ENCODE measurements at places on chromosomes 3 and 15. TPM values are rescaled to one million over a fixed set of nuclear protein-coding genes. Genes with fewer than 3 reads are reported as not detected.

- H3K4me1 ChIP-seq = no peaks in the 10 kb centered on the region
- no peaks in the 10 kb centered on the region for H3K27me3 ChIP-seq
Measured at GRCh38 chr3:22361521-22361920, 610.5 kb upstream of the ZNF385D start.

- H3K4me1 ChIP-seq = no peaks in the 10 kb centered on the region
- H3K36me3 ChIP-seq = no peaks in the 10 kb centered on the region
- no peaks in the 10 kb centered on the region for H3K27me3 ChIP-seq
- H3K4me3 ChIP-seq = no peak overlapping the region
Measured at GRCh38 chr15:85831415-85832113, 36.8 kb upstream of the KLHL25 start.

DNA sequence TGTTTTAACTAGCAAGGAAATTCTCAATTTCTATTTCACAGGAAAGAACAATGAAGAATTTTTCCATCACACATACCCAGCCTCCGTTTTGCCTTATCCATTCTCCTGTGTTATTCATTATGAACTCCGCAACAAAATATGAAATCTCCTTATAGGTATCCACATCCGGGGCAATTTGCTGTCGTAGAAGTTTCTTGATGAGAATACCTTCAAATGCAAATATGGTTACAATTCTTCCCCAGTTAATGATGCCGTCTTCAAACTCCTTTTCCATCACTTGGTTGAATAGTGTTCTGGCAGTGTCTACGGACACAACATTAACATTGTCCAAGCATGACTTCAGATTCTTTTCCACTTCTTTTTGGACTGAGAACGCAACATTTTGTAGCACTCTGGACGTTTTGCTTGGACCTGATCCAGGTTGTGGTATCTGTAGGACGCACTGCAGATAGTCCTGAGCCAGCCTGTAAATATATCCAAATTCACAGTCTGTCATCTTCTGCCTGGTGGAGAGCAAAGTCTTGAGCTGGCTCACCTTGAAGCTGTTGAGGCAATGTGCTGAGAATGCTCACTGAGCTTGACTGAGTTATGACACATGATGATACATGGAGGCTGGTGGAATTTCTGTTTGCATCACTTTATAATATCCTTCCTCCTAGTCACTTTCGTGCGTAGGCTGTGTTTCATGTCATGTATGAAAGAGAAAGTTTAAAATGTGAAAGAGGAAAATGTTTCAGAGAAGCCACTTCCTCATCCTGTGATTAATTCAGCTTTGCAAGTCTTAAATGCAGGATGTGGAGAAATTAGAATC is at the start of gene BCL2A1:
Gene BCL2A1, minus strand, starts transcription at position 573 of the 811 bp plus-strand sequence. Its CDS starts 77 bp downstream, at position 496.
- DNase-seq = peak; percentile 44
- H3K27ac ChIP-seq = peak within 1 kb of the TSS; percentile 72
- H3K4me3 ChIP-seq = peak within 1 kb of the TSS; percentile 59
- no peaks in the 10 kb centered on the region for H3K27me3 ChIP-seq
- peaks cover 26% of the 10 kb centered on the region for H3K4me1 ChIP-seq

- no peaks in the 10 kb centered on the region for H3K27me3 ChIP-seq
- DNase-seq = no peak
- no peaks in the 10 kb centered on the region for H3K36me3 ChIP-seq
- no peaks in the 10 kb centered on the region for H3K4me1 ChIP-seq
Measured at GRCh38 chr15:100900795-100901169, 18.4 kb upstream of the LRRK1 start.

Gene GPR27
- 1.1 TPM for total RNA-seq

- H3K27ac ChIP-seq = no peak overlapping the region
- H3K27me3 ChIP-seq = no peaks in the 10 kb centered on the region
- H3K36me3 ChIP-seq = peaks cover 18% of the 10 kb centered on the region
Measured at GRCh38 chr3:16255326-16255725, 9.4 kb downstream of the DPH3 start.

DNA sequence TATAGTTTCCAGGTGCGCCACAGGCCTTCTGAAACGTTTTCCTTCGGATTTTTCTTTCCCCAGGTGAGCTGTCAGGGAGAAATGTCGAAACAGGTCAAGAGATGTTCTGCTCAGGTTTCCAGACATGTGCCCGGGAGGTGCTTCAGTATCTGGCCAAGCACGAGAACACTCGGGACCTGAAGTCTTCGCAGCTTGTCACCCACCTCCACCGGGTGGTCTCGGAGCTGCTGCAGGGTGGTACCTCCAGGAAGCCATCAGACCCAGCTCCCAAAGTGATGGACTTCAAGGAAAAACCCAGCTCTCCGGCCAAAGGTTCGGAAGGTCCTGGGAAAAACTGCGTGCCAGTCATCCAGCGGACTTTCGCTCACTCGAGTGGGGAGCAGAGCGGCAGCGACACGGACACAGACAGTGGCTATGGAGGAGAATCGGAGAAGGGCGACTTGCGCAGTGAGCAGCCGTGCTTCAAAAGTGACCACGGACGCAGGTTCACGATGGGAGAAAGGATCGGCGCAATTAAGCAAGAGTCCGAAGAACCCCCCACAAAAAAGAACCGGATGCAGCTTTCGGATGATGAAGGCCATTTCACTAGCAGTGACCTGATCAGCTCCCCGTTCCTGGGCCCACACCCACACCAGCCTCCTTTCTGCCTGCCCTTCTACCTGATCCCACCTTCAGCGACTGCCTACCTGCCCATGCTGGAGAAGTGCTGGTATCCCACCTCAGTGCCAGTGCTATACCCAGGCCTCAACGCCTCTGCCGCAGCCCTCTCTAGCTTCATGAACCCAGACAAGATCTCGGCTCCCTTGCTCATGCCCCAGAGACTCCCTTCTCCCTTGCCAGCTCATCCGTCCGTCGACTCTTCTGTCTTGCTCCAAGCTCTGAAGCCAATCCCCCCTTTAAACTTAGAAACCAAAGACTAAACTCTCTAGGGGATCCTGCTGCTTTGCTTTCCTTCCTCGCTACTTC is 3.8 kb downstream of the BHLHE40 start:
- peaks cover 76% of the 10 kb centered on the region for H3K4me1 ChIP-seq
- peak overlapping the region; percentile 32 for H3K4me3 ChIP-seq
- peaks cover 21% of the 10 kb centered on the region for H3K36me3 ChIP-seq

DNA sequence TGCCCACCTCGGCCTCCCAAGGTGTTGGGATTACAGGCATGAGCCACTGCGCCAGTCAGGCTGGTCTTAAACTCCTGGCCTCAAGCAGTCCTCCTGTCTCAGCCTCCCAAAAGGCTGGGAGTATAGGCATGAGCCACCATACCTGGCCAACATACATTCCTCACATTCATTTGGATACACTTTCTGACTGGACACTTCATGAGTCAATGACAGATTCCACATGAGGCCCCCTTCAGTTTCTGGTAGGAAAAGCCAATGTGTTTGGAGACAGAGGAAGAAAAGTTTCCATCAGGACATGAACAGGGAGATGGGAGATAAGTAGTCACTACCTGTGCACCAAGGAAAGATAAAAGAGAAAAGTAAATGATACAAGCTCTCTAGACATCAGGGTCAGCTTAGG is 49.4 kb upstream of the GSK3B start:
- H3K27me3 ChIP-seq = no peaks in the 10 kb centered on the region
- H3K27ac ChIP-seq = no peak overlapping the region
- no peak for DNase-seq
- H3K36me3 ChIP-seq = no peaks in the 10 kb centered on the region
- no peaks in the 10 kb centered on the region for H3K4me1 ChIP-seq
- H3K4me3 ChIP-seq = no peak overlapping the region

GRCh38 chr3:148226246-148226645 is 471.5 kb upstream of the AGTR1 start:
- H3K27ac ChIP-seq = no peak overlapping the region
- no peaks in the 10 kb centered on the region for H3K27me3 ChIP-seq
- no peak for DNase-seq
- H3K36me3 ChIP-seq = no peaks in the 10 kb centered on the region
- no peak overlapping the region for H3K4me3 ChIP-seq
- H3K4me1 ChIP-seq = no peaks in the 10 kb centered on the region

Gene CSNK1G1
- total RNA-seq = 12.2 TPM

Data from CD4-positive, alpha-beta T cell (primary cell).